ENCODE measurements at places on chromosomes 2 and 18. TPM values are rescaled to one million over a fixed set of nuclear protein-coding genes. Genes with fewer than 3 reads are reported as not detected.

GRCh38 chr2:69918401-69918800 is 3.5 kb downstream of the MXD1 start:
- H3K4me1 ChIP-seq = peaks cover 15% of the 10 kb centered on the region
- no peak for DNase-seq
- peak overlapping the region; percentile 1 for H3K27ac ChIP-seq
- no peak overlapping the region for H3K4me3 ChIP-seq
- H3K36me3 ChIP-seq = peaks cover 3% of the 10 kb centered on the region

DNA sequence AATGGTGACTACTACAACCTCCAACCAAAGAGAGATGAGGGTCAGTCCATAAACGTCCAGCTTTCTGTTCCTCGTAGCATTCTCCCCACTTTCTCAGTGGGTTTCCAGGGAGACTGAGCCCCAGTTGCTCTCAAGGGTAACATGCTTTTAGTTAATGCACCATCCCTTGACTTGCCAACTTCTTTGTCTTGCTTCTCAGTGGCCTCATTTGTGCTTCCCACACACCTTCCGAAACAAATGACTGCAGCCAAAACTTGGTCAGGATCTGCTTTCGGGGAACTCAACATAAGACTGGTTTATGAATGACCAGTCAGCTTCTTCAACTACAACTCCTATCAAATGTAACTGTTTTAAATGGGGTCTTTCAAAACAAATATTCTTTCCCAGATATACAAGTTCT is 94.1 kb downstream of the COL6A3 start:
- DNase-seq = no peak
- no peak overlapping the region for H3K4me3 ChIP-seq
- H3K27me3 ChIP-seq = no peaks in the 10 kb centered on the region
- H3K27ac ChIP-seq = no peak overlapping the region
- H3K4me1 ChIP-seq = no peaks in the 10 kb centered on the region

- H3K27me3 ChIP-seq = no peaks in the 10 kb centered on the region
- no peak for DNase-seq
- peak overlapping the region; percentile 83 for H3K27ac ChIP-seq
- no peak overlapping the region for H3K4me3 ChIP-seq
Measured at GRCh38 chr2:160226367-160226766, 26.3 kb upstream of the ITGB6 start.

DNA sequence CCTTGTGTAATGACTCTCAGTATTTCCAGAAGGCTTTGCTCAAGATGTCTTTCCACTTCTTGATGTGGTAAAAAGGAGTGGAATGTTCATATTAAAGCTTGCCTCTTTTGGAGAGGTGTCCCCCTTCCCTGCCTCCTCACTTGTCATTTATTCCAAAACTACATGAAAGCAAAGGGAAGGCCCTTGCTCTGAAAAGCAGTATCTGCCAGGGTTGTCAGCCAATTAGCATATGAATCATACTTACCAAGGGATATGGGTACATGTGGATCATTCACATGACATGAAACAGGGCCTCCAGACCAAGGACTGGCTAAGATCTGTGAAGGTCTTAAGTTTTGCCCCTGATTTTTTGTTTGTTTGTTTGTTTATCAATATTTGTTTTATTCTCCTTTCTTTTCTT is 31.3 kb downstream of the ANXA4 start:
- H3K27ac ChIP-seq = no peak overlapping the region
- no peaks in the 10 kb centered on the region for H3K36me3 ChIP-seq
- H3K4me3 ChIP-seq = no peak overlapping the region
- no peaks in the 10 kb centered on the region for H3K27me3 ChIP-seq
- peaks cover 33% of the 10 kb centered on the region for H3K4me1 ChIP-seq
- DNase-seq = peak; percentile 45

GRCh38 chr18:23585007-23585871 is 1.1 kb downstream of the NPC1 start:
- peaks cover 16% of the 10 kb centered on the region for H3K4me1 ChIP-seq
- H3K27ac ChIP-seq = peak overlapping the region; percentile 85
- peaks cover 6% of the 10 kb centered on the region for H3K36me3 ChIP-seq
- no peak for DNase-seq
- peak overlapping the region; percentile 97 for H3K4me3 ChIP-seq

TUBB8B gene
- total RNA-seq = not detected

DNA sequence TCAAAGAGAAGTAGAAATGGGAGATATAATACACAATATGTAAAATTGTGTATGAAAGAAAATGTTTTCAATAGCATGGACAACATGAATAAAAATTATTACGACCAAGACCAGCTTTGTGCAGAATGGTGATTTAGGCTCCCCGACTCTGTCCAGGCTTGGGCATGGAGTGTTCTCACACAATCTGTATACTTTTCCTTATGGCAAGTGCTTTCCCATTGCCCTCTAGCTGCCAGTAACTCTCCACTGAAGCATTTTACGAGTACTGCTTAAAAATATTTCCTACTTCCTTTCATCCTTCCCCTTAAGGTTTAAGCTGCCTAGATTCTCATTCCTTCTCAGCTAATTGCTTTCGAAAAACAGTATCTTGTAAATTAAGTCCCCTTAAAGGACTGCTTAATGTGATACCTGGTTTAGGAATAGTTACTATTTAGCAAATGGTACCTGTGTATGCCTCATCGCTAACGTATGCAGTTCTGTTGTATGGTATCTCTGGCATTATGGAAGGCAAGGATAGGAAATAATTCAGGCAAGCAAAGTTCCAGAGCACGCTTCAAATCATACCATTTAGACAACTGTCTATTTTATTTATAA is 714.6 kb downstream of the ERBB4 start:
- DNase-seq = no peak
- H3K27me3 ChIP-seq = no peaks in the 10 kb centered on the region
- H3K27ac ChIP-seq = no peak overlapping the region
- no peaks in the 10 kb centered on the region for H3K36me3 ChIP-seq
- H3K4me1 ChIP-seq = no peaks in the 10 kb centered on the region

GRCh38 chr18:57446322-57446721 is 11.1 kb downstream of the ONECUT2 start:
- DNase-seq = no peak
- no peaks in the 10 kb centered on the region for H3K4me1 ChIP-seq
- no peak overlapping the region for H3K27ac ChIP-seq

RAX gene
- not detected for total RNA-seq

- H3K36me3 ChIP-seq = no peaks in the 10 kb centered on the region
- no peak for DNase-seq
- no peaks in the 10 kb centered on the region for H3K27me3 ChIP-seq
- no peak overlapping the region for H3K27ac ChIP-seq
Measured at GRCh38 chr2:165844216-165844615, 50.2 kb upstream of the GALNT3 start.

DNA sequence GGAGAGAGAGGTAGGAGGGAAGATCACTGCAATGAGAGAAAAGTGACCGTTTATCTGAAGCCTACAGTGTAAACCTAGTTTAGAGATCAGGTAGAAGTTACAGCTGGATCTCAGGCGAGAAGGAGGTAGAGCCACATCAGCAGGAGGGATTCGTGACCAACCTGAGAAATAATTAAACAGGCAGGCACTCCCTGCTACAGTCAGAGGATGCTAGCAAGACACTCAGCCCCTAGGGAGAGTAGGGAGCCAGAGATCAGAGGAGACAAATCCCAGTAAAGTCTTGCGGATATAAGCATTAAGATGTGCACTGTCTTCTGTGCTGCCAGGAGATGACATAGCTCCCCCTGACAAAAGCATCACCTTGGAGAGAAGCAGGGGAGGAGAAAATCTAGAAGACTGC is 629.1 kb upstream of the SLC39A10 start:
- no peaks in the 10 kb centered on the region for H3K4me1 ChIP-seq
- H3K4me3 ChIP-seq = no peak overlapping the region
- H3K27me3 ChIP-seq = no peaks in the 10 kb centered on the region
- no peaks in the 10 kb centered on the region for H3K36me3 ChIP-seq
- H3K27ac ChIP-seq = no peak overlapping the region
- DNase-seq = no peak

GRCh38 chr2:237137626-237138323 is 52.1 kb downstream of the COPS8 start:
- H3K4me1 ChIP-seq = no peaks in the 10 kb centered on the region
- no peak overlapping the region for H3K4me3 ChIP-seq
- H3K27ac ChIP-seq = no peak overlapping the region
- no peaks in the 10 kb centered on the region for H3K27me3 ChIP-seq
- H3K36me3 ChIP-seq = no peaks in the 10 kb centered on the region

DNA sequence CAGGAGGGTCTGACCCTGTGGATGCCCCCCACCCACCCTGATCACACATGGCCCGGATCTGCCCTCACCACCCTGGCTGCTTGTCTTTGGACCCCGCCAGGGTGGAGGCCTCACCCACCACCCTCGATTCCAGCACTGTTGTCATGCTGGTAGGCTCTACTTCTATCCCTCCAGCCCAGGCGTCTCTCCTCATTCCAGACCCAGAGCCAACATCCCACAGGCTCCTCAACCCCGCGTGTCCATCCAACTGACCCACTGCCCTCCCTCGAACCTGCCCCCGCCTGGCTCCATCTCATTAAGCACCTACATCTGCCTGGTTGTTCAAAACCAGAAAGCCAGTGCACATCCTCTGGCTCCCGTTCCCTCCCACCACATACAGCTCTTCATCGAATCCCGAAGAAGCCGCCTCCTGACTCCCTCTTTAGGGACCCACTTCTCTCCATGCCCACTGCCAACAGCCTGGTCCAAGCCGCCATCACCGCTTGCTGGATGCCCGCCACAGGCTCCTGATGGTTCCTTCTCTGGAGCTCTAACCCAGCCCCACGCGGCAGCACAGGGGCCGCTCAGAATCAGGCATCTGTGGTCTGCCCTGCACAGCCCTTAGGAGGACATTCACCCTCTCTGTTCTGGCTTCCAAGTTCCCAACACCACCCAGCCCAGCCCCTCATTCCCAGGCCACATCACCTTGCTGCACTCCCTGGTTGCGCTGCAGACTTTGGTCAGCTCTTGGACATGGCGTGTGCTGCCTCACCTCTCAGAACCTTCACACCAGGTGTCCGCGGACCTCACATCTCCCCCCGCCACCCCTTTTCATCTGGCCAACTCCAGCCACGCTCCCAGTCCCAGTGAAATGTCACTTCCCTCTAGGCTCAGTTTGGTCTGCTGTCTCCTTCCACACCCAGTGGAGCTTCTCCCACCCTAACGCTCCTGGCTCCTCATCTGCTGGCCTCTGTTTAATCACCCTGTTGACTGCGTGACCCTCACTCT is 43.0 kb downstream of the EMX1 start:
- DNase-seq = no peak
- no peaks in the 10 kb centered on the region for H3K27me3 ChIP-seq
- H3K36me3 ChIP-seq = no peaks in the 10 kb centered on the region
- H3K4me1 ChIP-seq = no peaks in the 10 kb centered on the region
- no peak overlapping the region for H3K27ac ChIP-seq

GRB14 gene
- total RNA-seq = not detected

GRCh38 chr2:211967234-211967633 is 571.4 kb downstream of the ERBB4 start:
- H3K4me3 ChIP-seq = no peak overlapping the region
- no peaks in the 10 kb centered on the region for H3K4me1 ChIP-seq
- H3K36me3 ChIP-seq = no peaks in the 10 kb centered on the region

- peaks cover 5% of the 10 kb centered on the region for H3K4me1 ChIP-seq
- H3K4me3 ChIP-seq = peak overlapping the region; percentile 48
- no peak overlapping the region for H3K27ac ChIP-seq
- no peaks in the 10 kb centered on the region for H3K36me3 ChIP-seq
- peaks cover 41% of the 10 kb centered on the region for H3K27me3 ChIP-seq
Measured at GRCh38 chr2:104852090-104852666, 1.7 kb upstream of the POU3F3 start.

SCN3A gene
- total RNA-seq = not detected

DNA sequence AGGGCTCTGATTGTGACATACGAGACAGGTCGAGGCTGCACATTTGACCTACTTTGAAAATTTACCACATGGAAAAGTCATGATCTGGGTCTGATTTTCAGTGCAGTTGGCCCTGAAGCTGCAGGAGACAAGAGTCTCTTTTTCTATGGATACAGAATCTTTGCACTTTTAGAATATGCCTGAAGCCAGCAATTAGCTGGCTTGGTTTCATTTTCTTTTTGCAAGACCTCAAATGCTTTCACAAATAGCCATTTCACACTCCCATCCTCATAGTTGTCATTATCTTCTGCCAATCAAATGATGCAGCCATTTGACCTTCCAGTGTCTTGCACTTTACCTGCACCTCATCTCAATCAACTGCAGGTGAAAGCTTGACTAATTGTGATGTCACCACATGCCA is 59.0 kb downstream of the GPR39 start:
- H3K4me1 ChIP-seq = no peaks in the 10 kb centered on the region
- H3K36me3 ChIP-seq = no peaks in the 10 kb centered on the region
- no peak for DNase-seq
- H3K4me3 ChIP-seq = no peak overlapping the region

GRCh38 chr2:150606380-150607060 is 119.1 kb upstream of the RND3 start:
- no peaks in the 10 kb centered on the region for H3K27me3 ChIP-seq
- no peak for DNase-seq
- no peak overlapping the region for H3K27ac ChIP-seq

Measured in Panc1 (cell line).